ENCODE measurements at places on chromosomes 12 and 14.

DNA sequence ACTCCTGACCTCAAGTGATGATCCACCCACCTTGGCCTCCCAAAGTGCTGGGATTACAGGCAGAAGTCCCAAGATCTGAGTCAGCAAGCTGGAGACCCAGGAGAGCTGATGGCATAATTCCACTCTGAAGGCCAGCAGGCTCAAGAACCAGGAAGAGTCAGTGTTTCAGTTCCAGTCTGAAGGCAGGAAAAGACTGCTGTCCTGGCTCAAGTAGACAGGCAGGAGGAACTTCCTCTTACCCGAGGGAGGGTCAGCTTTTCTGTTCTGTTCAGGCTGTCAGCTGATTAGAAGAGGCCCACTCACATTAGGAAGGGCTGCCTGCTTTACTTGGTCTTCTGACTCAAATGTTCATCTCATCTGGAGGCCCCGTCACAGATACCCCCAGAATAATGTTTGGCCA, 206.0 kb upstream of the MYL2 start:
- DNase-seq, result no peak

DNA sequence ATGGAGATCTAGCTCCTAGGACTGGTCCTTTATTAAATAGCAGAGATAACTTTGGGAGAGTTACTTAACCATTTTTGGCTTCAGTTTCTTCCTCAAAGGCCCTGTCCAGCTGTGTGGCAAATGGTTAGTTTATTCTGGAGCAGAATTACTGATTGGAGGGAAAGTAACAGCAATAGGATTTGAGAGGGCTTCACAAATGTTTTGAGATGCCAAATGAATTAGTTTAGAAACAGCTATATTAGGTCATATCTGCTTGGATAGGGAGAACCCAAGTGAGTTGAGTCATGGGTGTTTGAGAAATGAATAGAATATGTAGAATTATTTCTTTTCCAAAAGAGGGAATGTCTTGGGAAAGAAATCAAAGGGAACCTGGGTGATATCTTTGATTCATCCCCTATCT, 17.5 kb downstream of the RASSF3 start:
- no peak for DNase-seq

DNA sequence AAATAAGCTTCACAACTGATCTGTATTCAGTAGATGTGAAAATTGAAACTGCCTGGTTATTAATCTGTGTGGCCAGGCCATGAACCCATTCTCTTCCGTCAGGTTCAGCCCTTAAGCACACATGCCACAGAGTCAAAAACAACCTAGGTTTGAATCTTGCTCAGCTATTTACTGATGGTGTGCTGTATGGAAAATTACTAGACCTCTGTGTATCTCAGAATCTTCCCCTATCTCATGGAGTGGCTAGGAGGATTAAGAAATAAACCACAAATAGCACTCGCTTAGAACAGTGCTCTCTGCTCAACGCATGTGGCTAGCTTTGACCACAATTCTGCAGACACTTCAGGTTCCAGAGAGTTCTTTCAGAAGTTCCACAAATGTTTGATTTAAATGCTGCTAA, 240.7 kb upstream of the PLEKHG7 start:
- no peak for DNase-seq

GRCh38 chr12:116282371-116283286, 5.1 kb upstream of the MED13L start:
- no peak for DNase-seq

GRCh38 chr12:118052324-118053070, 8.5 kb downstream of the WSB2 start:
- DNase-seq, result no peak

GRCh38 chr12:59934486-59934885, 338.7 kb downstream of the SLC16A7 start:
- DNase-seq, result no peak

DNA sequence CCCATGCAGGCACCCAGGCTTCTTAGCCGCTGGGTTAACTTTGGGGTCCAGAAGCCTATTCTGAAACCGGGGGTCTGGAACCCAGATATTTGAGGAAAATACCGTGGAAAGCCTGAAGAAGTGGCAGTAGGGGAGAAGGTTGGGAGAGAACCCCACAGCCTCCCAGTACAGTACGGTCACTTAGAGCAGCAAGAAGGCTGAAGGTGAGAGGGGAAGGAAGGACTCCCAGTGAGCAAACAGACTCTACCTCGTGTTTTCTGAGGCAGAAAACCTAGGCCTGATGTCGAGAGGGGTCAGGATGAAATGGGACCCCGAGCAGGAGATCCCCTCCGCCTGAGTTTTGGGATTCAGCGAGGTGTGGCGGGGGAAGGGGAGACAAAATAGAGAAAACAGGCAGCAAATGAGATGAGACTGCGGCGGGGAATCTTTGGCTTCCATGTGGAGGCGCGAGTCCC, 10.7 kb upstream of the CALCOCO1 start:
- DNase-seq, result no peak

DNA sequence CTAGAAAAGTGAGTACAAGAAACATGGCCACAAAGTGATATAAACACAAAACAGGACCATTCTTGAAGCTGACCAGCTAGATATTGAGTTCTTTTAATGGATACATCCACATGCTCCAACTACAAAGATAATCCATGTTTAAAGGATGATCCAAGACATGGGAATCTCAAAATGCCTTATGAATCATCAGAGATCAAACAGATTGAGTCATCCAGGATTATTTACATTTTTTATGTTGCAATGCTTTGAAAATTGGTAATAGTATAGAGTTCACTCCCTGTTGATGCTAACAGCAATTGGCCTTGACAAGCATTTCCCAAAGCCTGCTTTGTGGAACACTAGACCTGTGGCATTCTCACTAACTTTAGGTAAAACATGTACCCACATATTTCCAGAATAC, 293.0 kb upstream of the TBX3 start:
- no peak for DNase-seq

GRCh38 chr12:67073336-67073735, 195.8 kb upstream of the CAND1 start:
- no peak for DNase-seq

GRCh38 chr12:102371165-102371564, 109.2 kb downstream of the IGF1 start:
- DNase-seq, result no peak

- DNase-seq, result no peak
These were observed 89.9 kb downstream of the BICD1 start for GRCh38 chr12:32196250-32197198.

GRCh38 chr12:91575630-91576029, 393.0 kb upstream of the DCN start:
- no peak for DNase-seq

DNA sequence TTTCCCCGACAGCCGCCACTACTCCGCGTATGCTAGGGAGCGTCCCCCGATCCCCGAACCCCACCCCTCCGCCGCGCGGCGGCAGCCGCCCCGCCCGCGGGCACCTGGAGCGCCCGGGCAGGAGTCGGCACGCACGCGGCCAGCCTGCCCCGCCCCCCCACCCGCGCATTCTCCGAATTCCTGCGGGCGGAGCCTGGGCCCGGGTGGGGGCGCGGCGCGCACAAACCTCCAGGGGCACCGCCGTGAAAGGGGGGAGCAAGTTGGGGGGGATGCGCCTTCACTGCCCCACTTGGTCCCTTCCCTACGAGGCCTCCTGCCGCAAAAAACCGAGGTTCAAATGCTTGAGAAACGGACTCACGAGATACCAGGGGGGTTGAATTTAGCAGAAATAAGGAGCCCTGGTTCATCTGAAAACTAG, 1.7 kb downstream of the AJUBA start:
- DNase-seq, result no peak

DNA sequence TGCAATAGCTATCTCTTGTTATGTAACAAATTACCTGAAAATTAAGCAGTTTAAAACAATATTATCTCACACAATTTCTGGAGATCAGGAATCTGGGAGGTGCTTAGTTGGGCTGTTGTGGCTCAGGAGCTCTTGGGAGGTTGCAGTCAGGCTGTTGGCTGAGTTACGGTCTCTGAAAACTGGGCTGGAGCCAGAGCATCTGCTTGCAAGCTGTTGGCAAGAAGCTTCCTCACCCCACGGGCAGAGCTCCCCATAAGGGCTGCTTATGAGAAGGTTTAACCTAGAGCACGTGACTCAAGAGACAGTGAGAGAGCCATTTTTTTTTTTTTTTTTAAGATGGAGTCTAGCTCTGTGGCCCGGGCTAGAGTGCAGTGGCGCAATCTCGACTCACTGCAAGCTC, 346.8 kb downstream of the ATP23 start:
- DNase-seq, result no peak

- DNase-seq, result no peak
These were observed 5.3 kb downstream of the NTF3 start for GRCh38 chr12:5437182-5437583.

- no peak for DNase-seq
These were observed 160.8 kb upstream of the BMP4 start for GRCh38 chr14:54117396-54117795.

- DNase-seq, result no peak
These were observed 297.1 kb upstream of the TBX3 start for GRCh38 chr12:114981036-114981435.

DNA sequence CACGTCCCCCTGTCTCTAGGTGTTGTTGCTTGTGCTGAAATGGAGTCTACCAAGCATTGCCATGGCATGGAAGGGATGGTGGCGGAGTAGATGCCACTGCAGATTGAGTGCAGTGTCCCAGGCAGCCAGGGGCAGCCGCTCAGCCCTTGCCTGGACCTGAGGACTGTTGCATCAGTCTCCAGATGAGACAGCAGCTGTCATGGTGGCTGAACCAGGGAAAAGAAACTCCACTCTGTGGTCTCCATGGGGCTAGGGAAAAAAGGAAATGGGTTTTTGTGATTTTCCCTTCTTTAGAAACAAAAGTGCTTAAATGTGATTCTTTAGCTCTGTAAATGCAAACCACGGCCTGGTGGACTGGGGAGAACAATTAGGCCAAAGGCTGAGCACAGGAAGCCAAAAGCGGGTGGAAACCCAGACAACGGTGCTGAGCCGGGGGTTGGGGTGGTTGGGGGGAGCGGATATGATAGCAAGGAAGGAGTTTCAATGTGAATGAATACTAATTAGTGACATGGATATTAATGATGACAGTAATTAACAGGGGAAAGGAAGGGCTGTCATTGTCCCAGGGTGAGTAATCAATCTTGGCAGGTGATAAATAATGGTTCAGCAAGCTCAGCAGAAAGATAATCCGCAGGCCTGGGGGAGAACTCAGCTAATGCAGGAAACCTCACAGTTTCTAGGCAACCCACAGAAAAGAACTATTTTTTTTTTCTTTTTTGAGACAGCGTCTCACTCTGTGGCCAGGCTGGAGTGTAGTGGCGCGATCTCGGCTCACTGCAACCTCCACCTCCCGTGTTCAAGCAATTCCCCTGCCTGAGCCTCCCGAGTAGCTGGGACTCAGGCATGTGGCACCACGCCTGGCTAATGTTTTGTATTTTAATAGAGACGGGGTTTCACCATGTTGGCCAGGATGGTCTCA, 442.6 kb downstream of the DPF3 start:
- DNase-seq, result peak; percentile 39

DNA sequence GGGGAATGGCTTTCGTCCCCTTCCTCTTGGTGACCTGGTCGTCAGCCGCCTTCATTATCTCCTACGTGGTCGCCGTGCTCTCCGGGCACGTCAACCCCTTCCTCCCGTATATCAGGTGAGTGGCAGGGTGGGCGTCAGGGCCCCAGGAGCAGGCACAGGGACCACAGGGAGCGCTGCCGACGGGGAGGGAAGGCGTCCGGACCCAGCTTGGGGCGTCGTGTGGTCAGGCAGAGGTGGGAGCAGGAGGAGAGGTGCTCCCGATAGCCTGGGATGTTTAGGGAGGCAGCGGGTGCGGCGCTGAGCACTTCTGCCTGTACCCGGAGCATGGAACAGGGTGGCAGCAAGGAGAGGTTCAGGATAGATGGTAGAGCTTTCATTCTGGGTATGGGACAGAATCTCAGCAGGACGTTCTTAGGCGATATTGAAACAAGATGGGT, 444 bp downstream of the DRAM1 start:
- DNase-seq, result peak; percentile 11

DNA sequence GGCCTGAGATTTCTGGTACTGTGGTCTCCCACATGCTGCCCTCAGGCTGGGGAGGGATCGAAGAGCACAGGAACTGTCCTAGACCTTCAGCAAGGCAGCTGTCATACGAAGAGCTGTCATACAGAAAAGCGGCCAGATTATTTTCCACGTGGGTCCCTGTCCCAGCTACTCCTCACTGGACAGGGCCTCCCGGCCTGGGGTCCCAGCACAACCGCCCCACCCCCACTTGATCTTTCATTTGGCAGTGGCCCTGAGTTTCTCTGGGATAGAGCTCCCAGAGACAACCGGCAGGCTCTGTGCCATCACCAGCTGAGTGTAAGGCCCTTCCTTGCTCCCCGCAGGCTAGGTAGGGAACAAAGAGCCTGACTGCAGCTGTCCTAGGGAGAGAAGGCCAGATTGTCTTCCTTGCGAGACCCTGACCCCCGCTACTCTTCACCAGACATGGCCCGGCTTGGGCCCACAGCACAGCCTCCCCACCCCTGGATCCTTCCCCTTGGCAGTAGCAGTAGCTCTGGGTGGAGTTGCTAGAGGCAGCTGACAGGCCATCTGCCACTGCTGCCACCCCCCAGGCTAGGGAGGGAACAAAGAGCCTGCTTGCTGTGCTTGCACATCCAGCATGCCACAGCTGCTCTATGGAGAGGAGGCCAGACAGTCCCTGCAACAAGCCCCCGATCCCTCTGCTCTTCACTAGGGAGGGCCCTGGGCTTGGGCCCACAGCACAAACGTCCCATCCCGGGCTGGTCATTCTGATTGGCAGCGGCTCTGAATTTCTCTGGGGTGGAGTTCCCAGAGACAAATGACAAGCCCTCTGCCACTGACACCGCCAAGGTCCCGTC, 3.1 kb upstream of the OR4N2 start:
- DNase-seq, result peak; percentile 12

GRCh38 chr12:46663318-46663717, 162.5 kb downstream of the SLC38A4 start:
- no peak for DNase-seq

- DNase-seq, result no peak
These were observed 68.5 kb downstream of the PPFIBP1 start for GRCh38 chr12:27592548-27592947.

GRCh38 chr14:64841772-64842750, 37.6 kb downstream of the SPTB start:
- no peak for DNase-seq

GRCh38 chr14:102516531-102517391, 7.2 kb upstream of the ANKRD9 start:
- peak; percentile 66 for DNase-seq

DNA sequence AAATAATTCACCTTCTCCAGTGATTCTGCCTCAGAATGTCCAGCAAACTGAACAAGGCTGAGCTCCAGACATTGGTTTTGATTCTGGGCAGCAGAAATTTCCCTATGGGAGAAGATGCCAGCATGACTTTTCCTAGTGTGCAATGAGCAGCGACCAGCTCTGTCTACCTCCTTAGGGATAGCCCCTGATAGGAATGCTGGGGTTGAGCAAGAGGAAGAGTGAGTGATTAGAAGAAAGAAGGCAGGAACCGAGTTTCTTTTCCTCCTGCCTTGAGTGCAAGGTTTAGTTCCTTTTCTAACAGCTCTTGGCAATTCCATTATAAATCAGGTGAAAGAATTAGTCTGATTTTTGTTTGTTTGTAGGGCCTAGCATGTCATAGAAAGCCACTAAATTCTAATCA, 379.0 kb downstream of the DAD1 start:
- DNase-seq, result no peak

GRCh38 chr14:24310265-24310645, 315 bp downstream of the LTB4R2 start:
- DNase-seq, result no peak

Measured in WERI-Rb-1 (cell line).